Mesenteric fat pad (tissue), 1 donor: ENCODE measurements at places on chromosomes 7 and 10. TPM values are rescaled to one million over a fixed set of nuclear protein-coding genes. Genes with fewer than 3 reads are reported as not detected.
A peak's percentile ranks its signal among the peaks of the same experiment; 100 is the strongest.

DNA sequence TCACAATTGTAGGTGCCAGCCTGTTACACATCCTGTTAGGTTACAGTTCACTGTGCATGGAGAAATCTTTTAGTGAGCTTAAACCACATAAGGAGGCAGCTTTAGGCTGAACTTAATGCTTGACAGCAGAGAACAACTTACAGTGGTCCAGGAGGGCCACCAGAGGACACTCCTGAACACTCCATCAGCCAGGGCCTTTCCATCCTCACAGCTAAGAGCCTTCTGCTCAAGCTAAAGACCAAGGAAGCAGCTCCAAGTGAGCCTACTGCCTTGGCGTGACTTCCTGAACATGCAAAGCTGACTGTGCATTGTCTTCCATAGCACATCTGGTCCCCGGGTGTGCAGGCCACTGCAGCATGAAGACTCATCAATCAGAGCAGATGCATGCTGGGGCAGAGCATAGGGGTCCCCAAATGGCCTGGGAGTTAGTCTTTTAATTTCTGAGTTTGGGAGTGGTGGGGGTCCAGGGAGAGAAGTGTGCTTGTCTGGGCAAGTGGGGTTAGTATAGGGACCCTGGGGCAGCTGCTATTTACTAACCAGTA is 105.0 kb downstream of the ZNF248 start:
- DNase-seq, result no peak

- no peak for DNase-seq
Observed at GRCh38 chr7:8436965-8437364, 3.6 kb downstream of the NXPH1 start.

- DNase-seq, result no peak
Observed at GRCh38 chr10:89185658-89186057, 21.5 kb downstream of the CH25H start.

PTF1A gene
- total RNA-seq, result not detected

GRCh38 chr7:4085937-4086691 is 596.0 kb upstream of the FOXK1 start:
- DNase-seq, result no peak

DNA sequence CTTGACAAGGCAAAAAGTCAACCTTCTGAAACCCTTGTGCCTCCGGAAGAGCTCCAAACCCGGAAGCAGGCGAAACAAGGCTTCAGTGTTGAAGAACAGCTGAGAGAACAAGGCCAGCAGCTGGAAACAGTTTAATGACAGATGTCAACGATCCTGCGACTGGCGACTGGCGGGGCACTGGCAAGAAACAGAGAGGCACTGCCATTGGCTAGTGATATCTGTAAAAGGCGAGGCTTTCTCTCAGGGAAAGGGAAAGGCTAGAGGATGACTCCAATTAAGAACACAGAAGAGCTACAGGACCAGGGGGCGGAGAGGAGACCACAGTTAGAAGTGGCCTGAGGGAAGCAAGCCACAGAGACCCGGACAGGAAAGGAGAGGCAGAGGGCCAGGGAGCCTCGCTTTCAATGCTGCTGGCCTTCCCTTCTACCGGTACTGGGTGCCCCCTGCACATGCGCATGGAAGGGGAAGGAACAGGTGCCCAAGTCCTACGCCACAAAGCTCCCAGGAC is 19.4 kb downstream of the ITGB1 start:
- DNase-seq, result no peak

DNA sequence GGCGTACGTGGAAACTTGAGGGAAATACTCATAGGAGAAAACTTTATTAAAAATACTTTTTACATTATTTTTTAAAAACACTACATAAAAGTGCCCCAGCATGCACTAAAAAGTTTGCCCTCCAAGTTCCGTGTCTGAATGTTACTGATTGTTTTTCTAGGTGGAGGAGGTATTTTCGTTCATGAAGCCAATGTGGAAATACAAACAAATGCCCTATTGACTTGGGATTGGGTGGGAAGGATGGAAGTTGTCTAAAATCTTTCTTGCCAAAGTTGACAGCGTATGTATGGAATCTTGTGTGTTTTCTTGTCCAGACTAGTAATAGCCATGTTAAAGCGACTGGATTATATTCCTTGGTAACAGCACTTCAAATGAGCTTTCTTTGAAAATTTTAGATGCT is 1.2 kb downstream of the PROSER2 start:
- no peak for DNase-seq

GRCh38 chr7:93145354-93145753 is 2.8 kb downstream of the SAMD9L start:
- DNase-seq, result no peak

TAS2R5 gene
- total RNA-seq, result 1.1 TPM

UBTD1 gene
- total RNA-seq, result 19.9 TPM

GRCh38 chr7:40733578-40733977 is 598.8 kb downstream of the SUGCT start:
- DNase-seq, result no peak

AS3MT gene
- 2.1 TPM for total RNA-seq

GATA3 gene
- 5.5 TPM for total RNA-seq

GRCh38 chr7:84102213-84102612 is 92.4 kb downstream of the SEMA3A start:
- no peak for DNase-seq

DNA sequence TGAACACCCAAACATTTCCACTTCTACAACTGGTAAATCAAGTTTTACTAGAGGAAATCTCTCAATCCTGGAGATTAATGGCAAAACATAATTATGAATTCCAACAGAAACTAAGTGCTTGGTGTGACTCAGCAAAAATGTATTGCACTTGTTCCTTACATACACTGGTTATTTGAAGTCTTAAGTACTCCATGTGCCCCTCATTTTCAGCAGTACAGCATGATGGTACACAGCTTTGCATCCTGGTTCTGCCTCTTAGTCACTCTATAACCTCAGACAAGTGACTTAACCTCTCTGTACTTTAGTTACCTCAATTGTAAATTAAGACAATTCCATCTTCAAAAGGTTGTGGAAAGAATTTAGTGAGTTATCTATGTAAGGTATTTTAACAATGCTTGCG is 12.9 kb downstream of the SLC16A12 start:
- no peak for DNase-seq

MBL2 gene
- total RNA-seq, result not detected

DNA sequence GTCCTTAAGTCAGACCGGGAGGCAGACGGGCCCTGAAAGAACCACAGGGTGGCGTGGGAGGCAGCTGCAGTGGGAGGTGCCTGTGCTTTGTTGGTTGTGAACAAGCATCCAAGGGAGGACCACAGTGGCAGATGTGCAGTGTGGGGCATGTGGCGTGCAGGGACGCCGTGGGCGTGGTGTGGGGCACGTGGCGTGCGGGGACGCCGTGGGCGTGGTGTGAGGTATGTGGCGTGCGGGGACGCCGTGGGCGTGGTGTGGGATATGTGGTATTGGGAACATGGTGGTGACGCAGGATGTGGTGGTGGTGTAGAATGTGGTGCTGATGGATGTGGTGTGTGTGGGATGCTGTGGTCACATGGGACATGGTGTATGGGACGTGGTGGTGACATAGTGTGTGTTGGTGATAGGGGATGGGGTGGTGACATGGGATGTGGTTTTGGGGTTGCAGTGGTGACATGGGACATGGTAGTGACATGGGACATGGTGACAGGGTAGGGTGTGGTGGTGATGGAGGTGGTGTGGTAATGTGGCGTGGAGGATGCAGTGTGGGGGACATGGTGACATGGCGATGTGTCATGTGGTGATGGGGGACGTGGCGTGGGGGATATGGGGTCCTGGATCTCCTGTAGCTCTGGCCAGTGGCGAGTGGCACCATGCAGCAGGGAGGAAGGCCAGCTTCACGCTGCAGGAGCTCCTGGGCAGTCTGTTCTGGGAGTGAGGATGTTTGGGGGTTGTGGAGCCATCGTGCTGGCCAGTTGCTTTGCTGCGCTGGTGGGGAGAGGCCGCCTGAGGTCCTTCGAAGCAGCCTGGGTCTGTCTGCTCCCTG is 78.8 kb downstream of the INPP5A start:
- peak; percentile 88 for DNase-seq

LBX1 gene
- 0.10 TPM for total RNA-seq

DNA sequence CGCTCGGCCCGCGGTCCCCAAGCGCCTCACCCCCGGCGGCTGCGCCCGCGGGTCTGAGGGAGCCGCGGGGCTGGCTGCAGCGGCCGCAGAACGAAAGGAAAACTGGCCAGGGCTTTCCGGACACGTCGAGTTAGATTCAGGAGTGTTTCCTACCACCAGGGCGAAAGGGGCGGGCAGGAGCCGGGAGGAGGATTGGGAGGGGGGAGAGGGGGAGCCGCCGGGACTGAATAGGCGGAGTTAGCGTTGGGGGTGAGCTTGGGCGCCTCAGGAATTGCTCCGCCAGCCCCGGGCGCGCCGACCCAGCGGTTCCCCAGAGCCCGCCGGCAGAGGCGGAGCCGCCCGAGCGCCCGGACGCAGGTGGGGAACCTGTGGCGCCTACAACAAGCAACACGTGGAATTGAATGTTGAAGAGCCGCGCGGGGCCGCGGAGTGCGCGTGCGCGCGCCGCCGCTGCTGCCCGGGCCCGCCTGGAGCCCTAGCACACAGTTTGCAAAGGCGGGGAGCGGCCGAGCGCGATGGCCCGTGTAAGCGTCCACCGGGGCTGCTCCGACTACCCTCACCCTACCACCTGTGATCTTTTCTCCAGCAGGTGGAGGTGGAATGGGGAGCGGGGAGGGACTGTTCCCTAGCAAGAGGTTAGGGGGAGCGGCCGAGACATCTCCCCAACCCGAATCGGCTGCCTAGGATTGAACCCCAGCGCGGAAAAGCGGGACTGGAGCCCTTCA is at the start of gene CADPS2:
Gene CADPS2 (minus strand): TSS at position 104 of the 725 bp plus-strand sequence. CDS start 123 bp downstream, outside the sequence.
- DNase-seq, result peak; percentile 92

CH25H gene
- total RNA-seq, result 4.8 TPM

GRCh38 chr10:132548869-132549268 is 11.3 kb downstream of the INPP5A start:
- no peak for DNase-seq

DNA sequence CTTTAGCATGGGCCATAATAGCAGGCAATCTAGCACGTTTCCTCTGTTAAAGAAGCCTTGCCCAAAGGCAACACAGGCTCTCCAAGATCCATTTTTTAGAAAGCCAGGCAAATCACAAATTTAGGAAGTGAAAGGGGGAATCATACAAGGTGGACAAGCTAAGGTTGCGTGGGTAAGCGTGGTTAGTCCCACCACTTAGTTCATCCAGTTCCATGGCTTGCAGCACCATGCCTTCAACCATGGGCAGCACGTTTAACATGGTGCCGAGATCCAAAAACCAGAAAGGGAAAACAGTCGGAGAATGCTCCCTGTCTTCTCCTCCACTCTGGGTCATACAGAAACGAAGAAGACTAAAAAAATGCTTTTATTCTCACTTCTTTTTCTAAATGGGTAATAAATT is 234.4 kb upstream of the IMMP2L start:
- DNase-seq, result no peak

CDH23 gene
- 9.7 TPM for total RNA-seq

DNA sequence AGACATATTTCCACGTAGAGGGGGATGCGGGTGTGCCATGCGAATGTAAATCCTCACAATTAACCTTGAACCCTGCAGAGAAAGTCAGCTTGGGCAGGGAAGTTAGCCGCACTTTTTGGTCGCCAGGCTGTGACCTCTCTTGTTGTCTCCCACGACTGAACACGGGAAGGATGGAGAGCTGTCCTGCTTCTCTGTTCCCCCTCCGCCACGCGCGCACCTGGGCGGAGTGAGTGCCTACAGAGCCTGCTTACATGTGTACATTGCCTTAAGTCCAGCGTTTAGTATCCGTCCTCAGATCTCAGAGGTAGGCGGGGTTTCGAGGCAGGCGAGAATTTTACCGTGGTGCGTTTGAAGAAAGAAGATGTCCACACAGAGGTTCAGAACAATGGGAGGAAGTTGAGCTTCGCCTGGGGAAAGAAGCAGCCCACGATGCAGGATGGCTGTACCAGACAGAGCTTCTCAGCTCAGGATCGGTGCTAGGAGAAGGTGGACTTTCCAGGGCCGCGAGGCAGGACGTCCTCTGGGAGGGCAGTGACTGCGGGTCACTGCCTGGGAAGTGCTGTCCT is 482 bp upstream of the ERCC6 start:
- no peak for DNase-seq

DNA sequence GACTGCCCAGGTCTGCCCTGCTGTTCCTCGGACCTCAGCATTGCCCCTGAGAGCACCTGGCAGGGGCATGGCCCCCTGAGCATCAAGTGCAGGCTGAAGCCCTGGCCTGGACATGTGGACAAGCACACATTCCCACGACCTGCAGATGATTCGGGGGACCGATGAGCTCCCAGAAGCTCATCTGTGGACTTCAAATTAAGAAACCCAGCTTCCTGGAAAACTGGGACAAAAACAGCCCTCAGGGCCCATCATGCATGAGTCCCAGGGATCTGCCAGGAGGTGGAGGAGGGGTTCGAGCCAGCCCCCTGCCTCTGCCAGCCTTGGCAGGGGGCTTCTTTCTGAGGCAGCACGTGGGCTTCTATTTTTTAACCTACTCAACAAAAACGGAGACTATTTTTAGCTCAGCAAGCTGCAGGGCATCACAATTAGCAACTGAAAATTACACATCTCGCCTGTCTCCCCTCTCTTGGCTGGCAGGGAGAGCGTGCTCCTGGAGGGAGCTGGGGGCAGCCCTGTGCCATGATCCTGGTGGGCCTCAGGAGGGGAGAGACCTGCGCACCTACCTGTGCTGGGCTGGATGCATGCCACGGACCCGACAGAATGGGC is 51.8 kb downstream of the RASGEF1A start:
- no peak for DNase-seq

DNA sequence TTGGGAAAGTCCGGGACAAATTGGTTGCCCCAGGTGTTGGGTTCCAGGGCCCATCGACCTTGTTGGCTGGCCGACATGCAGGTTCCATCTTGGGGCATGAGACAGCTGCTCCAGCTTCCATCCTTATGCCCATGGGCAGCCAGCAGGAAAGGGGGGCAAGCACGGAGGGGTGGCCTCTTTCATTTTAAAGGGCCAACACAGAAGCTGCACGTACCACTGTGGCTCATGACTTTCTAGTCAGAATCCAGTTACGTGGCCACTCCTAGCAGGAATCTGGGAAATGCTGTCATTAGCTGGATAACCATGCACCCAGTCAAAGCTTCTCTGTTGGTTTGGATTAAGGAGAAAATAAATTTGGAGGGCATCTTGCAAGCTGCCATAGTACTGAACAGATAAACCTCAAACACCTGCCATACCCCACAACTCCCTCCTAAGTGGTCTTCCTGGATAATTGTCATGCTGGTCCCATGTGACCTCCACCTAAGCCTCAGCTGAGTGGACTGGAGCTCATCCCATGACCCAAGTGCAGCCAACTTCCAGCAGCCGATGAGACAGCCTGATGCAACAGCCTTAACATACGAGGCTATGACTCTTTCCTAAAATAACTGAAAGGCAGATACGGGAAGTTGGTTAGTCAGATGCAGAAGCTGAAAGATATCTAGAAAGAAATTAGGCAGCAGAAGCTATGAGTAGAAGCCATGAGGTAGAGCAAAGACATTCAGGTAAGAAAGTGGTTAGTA is 21.4 kb upstream of the GSDME start:
- no peak for DNase-seq

GRCh38 chr7:196283-196682 is 3.9 kb downstream of the FAM20C start:
- no peak for DNase-seq

DNA sequence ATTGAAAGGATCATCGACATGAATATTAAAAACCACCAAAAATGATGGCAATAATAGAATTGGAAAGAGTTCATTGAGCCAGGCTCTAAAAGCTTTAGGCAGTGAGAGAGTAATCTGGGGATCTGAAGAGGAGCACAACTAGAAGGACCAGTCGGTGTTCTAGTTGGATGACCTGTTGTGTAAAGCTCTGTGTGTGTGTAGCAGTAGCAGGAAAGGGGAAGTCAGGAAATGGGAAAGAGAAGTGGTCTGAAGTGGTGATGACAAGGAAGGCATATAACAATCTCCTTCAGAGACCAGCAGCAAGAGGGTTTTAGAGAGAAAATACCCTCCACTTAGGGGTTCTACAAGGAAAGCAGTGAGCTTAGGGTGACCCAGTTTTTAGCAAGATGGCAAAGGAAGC is 539.2 kb downstream of the HTR7 start:
- DNase-seq, result no peak
